ENCODE measurements at places on chromosomes 3 and 15.

DNA sequence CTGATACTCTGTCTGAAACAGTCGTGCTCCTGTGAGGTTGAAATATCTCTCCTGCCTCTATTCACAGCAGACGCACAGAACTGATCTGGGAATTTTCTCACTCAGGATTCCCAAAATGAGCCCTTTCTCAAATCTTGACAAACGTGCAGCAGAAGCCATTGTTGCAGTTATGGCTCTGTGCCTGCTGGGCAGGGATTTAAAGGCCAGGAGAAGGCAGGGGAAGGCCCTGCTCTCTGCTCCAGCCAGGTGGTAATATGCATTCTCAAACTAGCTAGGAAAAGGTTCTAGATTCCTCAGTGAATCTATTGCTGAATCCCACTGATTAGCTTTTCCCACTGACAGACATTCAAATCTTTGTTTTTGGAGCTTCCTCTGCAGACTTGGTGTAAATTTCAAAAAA, 2.2 kb downstream of the MINAR1 start:
- no peak for DNase-seq

DNA sequence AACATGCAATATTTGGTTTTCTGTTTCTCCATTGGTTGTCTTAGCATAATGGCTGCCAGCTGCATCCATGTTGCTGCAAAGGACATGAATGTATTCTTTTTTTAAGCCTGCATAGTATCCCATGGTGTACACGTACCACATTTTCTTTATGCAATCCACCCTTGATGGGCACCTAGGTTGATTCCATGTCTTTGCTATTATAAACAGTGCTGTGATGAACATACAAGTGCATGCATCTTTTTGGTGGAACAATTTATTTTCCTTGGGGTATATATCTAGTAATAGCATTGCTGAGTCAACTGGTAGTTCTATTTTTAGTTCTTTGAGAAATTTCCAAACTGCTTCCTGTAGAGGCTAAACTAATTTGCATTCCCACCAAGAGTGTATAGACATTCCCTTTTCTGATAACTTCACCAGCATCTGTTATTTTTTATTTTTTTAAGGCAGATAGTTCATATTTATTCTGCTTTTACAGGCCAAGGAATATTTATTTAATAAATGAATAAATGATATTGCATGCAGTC, 62.4 kb upstream of the NPHP3 start:
- DNase-seq, result no peak

GRCh38 chr3:194768586-194768985, 82.9 kb downstream of the FAM43A start:
- DNase-seq, result no peak

DNA sequence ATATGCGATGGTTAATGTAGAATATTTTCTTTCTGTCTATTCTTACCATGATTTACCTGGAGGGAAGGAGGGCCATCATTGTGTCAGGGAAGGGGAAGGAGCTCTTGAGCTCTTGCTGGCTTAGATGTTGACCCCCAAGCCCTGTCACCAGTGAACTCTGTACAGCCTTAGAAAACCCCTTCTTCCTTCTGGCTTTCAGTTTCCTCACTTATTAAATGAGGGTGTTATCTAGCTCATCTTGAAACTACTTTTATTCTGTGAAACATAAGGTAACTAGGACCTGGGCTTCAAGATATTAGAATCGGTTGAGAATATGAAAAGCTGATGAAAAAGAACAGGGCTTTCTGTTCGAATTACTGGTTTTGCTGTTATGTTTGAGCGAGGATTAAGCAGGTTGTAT, 25.1 kb upstream of the UTS2B start:
- no peak for DNase-seq

- DNase-seq, result no peak
Measured at GRCh38 chr15:34436956-34437442, 609 bp downstream of the GOLGA8A start.

DNA sequence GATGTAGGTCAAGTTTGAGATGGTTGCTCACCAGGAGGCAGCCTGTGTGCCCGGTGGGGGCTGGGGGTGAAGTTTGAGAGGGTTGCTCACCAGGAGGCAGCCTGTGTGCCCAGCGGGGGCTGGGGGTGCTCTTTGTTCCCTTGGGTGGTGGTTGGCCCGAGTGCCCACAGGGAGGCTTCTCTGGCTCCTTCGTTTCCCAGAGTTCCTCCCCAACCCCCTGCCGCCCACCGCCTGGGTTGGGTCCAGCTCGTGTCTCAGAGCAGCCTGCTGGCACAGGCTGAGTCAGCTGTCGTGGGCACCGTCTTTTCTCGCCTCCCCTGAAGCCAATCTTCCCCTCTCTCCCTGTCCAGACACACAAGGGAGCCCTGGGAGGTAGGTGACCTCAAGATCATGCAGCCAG, 3.1 kb downstream of the APBA2 start:
- DNase-seq, result no peak
